ENCODE measurements at places on chromosomes 7 and 10. TPM values are rescaled to one million over a fixed set of nuclear protein-coding genes. Genes with fewer than 3 reads are reported as not detected.

CLDN15 gene
- total RNA-seq: 17.2 TPM

SPDYE11 gene
- not detected for total RNA-seq

DNA sequence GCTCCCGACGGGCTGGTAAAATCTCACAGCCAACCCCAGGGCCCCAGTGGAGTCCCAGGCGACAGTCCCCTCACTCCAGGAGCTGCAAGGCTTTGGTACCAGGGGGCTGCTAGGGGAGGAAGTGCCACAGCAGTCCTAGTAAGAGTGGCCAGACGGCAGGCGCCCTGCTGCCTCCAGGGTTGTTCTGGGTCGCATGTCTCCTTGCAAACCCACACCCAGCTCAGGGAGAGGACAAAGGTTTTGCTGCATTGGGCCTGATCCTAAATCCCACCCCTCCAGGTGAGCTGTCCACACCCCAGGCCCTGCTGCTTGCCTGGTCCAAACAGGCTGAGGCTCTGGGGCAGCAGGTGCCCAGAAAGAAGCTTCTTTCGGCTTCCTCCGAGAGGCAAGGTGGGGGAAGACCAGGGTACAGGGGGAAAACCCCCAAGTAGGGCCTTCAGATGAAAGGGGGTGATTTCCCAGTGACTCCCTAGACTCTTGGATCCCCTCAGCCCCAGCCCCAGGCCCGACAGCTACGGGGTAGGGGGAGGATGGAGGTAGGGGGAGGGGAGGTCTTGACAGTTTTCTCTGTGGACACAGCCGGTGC lies 4.2 kb upstream of the KCP start:
- H3K27ac ChIP-seq: no peak overlapping the region
- peaks cover 37% of the 10 kb centered on the region for H3K27me3 ChIP-seq
- no peak for DNase-seq
- no peaks in the 10 kb centered on the region for H3K36me3 ChIP-seq
- H3K4me1 ChIP-seq: peaks cover 6% of the 10 kb centered on the region

DNA sequence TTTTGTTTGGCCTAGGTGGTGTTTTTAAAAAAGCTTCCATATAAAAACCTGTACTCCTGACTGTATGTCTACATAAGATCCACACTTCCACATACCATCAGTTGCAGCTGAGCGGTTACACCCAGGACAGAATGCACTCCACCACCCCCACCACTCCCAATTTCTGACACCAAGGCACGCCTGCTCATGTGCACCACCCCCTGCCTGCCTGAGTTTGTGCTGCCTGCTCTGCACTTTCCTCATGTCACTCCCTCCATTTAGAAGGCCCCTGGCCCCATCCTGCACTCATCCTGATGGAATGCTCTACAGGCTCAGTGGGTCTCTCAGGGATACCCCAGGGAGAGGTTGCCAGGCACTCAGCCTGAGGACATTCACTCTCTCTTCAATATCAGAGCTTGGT lies 6.5 kb downstream of the VPS41 start:
- no peak for DNase-seq
- H3K27ac ChIP-seq: no peak overlapping the region
- peaks cover 56% of the 10 kb centered on the region for H3K4me1 ChIP-seq
- H3K27me3 ChIP-seq: no peaks in the 10 kb centered on the region
- peaks cover 12% of the 10 kb centered on the region for H3K36me3 ChIP-seq
- no peak overlapping the region for H3K4me3 ChIP-seq

DNA sequence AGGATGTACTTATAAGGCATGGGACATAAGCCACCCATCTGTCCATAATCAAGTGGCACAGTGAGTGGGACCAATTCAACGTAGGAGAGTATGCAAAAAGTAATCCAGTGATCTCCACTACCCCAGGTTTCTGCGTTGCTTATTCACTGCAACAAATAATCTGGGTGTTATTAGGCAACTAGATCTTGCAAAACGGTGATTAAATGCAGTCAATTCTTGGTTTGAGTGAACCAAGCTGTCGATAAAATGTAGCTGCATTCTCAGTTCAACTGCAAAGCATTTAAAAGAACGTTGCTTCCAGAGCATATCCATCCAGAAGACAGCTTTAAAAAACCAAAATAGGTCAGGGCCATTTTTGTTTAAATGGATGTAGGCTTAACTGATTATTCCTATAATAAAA lies 5.0 kb downstream of the LSMEM1 start:
- no peak overlapping the region for H3K27ac ChIP-seq
- DNase-seq: no peak
- no peaks in the 10 kb centered on the region for H3K27me3 ChIP-seq

ADRB1 gene
- total RNA-seq: not detected

GRCh38 chr10:76454506-76455140 lies 1023.2 kb downstream of the LRMDA start:
- no peak overlapping the region for H3K4me3 ChIP-seq
- H3K27ac ChIP-seq: no peak overlapping the region
- DNase-seq: no peak
- H3K4me1 ChIP-seq: no peaks in the 10 kb centered on the region

RBM17 gene
- total RNA-seq: 246 TPM

DNA sequence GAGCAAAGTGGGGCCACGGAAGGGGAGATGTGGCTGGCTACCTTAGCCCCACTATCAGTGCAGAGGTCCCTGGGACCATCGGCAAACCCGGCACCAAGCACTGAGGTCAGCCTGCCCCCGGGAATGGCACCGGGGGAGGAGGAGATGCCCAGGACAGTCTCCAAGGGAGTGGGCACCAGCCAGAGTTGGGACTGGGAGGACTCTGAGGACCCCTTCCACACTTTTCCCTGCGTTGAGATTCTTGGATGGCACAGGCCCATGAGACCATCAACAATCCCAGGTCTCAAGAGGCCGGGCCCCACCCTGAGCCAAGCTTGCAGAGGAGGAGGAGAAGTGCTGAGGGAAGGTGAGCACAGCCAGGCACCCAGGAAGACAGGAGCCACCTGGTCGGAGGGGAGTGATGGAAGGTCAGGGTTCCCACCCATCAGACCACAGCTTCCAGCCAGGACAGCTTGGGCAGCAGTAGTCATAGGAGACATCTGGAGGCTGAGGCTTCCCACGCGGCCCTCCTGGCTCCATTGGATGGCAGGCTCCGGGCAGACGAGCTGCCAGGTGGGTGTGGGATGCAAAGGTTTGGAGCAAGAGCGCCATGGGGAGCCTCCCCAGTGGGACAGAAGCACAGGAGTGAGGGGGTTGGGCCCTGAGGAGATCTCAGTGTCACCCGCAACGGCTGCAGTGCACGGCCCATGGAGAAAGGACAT lies 2.6 kb upstream of the OPN4 start:
- H3K27me3 ChIP-seq: no peaks in the 10 kb centered on the region
- peak; percentile 2 for DNase-seq
- H3K4me3 ChIP-seq: no peak overlapping the region
- H3K4me1 ChIP-seq: no peaks in the 10 kb centered on the region
- no peaks in the 10 kb centered on the region for H3K36me3 ChIP-seq
- no peak overlapping the region for H3K27ac ChIP-seq

GRCh38 chr10:8418631-8419030 lies 364.1 kb downstream of the GATA3 start:
- H3K36me3 ChIP-seq: no peaks in the 10 kb centered on the region
- H3K27ac ChIP-seq: no peak overlapping the region
- DNase-seq: no peak
- no peaks in the 10 kb centered on the region for H3K27me3 ChIP-seq
- H3K4me3 ChIP-seq: no peak overlapping the region

CYP2C18 gene
- total RNA-seq: 0.62 TPM

TSPAN12 gene
- total RNA-seq: not detected

KLLN gene
- total RNA-seq: 0.30 TPM

TAS2R5 gene
- total RNA-seq: 0.75 TPM

KIAA1217 gene
- 0.53 TPM for total RNA-seq

C10orf67 gene
- total RNA-seq: 0.16 TPM

DNA sequence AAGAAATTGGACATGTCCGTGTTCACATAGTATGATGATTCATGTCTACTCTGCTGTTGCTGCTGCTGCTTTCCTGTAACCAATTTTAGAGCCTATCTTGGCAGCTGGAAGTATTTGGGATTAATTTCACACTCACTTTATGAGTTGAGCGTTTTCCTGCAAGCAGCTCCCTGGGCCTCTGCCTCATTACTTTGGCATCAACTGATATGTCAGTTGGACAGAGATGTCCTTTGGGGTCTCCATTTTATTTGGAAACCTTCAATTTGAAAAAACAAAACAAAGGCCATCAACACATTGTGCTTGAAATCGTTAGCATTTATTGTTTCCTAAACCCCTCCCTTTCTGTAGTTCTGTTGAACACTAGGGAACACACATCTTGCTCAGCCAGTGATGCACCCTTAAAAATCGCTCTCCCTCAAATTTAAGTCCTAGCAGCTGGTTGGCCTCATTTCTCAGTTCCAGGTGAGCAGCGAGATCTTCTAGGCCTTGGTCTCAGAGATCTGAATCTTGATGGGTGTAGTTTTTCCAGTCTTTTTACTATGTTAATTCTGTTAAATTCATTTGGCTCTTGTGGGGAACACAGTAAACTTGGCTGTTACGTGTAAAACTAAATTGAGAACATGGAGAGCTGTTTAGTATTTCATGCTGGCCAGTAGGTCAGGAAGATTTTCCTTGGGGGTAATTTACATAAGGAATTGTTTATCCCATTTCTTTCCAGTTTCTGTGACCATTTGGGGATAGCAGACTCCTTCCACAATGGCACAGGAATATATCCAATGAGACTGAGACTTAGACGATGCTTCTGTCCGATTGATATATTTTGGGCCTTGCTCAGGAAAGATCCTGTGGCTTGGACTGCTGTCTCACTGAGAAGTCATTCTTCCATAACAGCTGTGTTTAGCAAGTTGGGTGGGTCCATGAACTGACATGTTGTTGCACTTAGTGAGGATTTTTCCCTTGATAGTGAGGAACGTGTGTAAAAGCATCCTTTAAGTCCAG lies 371.6 kb downstream of the BBS9 start:
- DNase-seq: no peak
- H3K4me1 ChIP-seq: no peaks in the 10 kb centered on the region
- H3K27ac ChIP-seq: no peak overlapping the region

DNA sequence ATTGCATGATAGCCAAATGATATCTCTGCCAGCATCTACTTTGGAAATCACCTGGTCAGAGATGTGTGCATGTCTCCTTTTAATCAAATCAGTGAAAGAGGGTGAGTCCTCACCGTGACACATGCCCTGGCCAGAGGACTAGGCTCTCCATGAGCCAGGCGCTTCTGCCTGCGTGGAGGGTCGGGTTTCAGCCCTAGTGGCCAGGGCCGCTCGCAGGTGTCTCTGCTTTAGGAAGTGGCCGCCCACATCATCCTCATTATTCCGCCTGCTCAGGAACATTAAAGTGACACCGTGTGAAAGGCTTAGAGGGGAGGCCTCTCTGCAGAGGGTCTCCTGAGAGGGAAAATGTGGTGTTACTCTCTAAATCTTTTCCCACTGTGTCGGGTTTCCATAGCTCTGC lies 173.6 kb upstream of the PRKCQ start:
- H3K36me3 ChIP-seq: no peaks in the 10 kb centered on the region
- H3K4me1 ChIP-seq: no peaks in the 10 kb centered on the region
- no peak overlapping the region for H3K27ac ChIP-seq
- H3K4me3 ChIP-seq: no peak overlapping the region
- H3K27me3 ChIP-seq: peaks cover 28% of the 10 kb centered on the region

GRCh38 chr10:69348816-69349541 lies 67.7 kb downstream of the TACR2 start:
- no peaks in the 10 kb centered on the region for H3K27me3 ChIP-seq
- peak overlapping the region; percentile 56 for H3K27ac ChIP-seq
- no peak for DNase-seq
- H3K4me1 ChIP-seq: peaks cover 81% of the 10 kb centered on the region

DNA sequence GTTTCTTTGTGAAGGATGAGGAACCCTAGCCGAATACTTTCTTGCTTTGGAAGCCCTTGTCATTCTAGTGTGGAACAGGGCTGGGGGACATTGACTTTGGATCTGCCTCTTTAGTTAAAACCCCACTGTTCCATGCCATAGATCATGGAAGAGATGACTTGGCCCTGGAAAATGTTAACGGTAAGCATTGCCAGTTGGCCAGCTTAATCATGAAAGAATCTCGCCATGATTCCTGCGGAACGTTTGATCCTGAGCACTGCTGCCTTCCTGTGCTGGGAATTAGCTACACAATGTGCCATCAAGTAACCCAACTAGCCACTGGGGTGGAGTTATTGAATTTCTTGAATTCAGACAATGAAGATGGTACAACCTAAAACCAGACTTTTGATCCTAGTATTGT lies 177.6 kb upstream of the FZD8 start:
- DNase-seq: no peak

- DNase-seq: no peak
- no peak overlapping the region for H3K27ac ChIP-seq
- H3K27me3 ChIP-seq: peaks cover 9% of the 10 kb centered on the region
- peaks cover 4% of the 10 kb centered on the region for H3K4me1 ChIP-seq
- no peaks in the 10 kb centered on the region for H3K36me3 ChIP-seq
- no peak overlapping the region for H3K4me3 ChIP-seq
Observed at GRCh38 chr10:67602268-67602950, 93.6 kb downstream of the CTNNA3 start.

DNA sequence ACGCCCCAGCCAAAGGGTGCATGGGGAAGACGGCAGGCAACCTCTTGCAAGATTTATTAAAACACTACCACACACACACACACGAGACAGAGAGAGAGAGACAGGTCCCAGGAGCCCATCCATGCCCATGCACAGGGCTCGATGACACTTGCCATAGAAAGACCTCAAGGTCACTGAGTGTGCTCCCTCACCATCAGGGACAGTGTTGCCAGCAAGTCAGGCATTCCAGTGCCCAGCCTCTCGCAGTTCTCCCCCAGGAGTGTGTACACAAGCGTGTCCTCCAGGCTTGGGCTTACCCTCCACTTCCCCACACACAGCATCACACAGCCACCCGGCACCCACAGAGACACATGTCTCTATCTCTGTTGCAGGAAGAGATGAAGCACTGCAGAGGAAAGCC lies 46.8 kb upstream of the SLF2 start:
- peaks cover 31% of the 10 kb centered on the region for H3K27me3 ChIP-seq
- H3K36me3 ChIP-seq: no peaks in the 10 kb centered on the region
- peaks cover 4% of the 10 kb centered on the region for H3K4me1 ChIP-seq
- no peak for DNase-seq
- H3K27ac ChIP-seq: no peak overlapping the region

- H3K36me3 ChIP-seq: no peaks in the 10 kb centered on the region
- no peak for DNase-seq
- H3K4me1 ChIP-seq: no peaks in the 10 kb centered on the region
- H3K27ac ChIP-seq: no peak overlapping the region
Observed at GRCh38 chr7:95614442-95614940, 18.2 kb upstream of the PDK4 start.

- peak overlapping the region; percentile 92 for H3K4me3 ChIP-seq
- H3K36me3 ChIP-seq: peaks cover 60% of the 10 kb centered on the region
- peaks cover 76% of the 10 kb centered on the region for H3K4me1 ChIP-seq
- H3K27me3 ChIP-seq: no peaks in the 10 kb centered on the region
Observed at GRCh38 chr10:71769279-71769823, 4.0 kb downstream of the VSIR start.

MRLN gene
- total RNA-seq: not detected

PRSS1 gene
- total RNA-seq: not detected

- H3K27me3 ChIP-seq: no peaks in the 10 kb centered on the region
- H3K4me3 ChIP-seq: no peak overlapping the region
- peaks cover 18% of the 10 kb centered on the region for H3K4me1 ChIP-seq
- no peak for DNase-seq
- no peak overlapping the region for H3K27ac ChIP-seq
Observed at GRCh38 chr10:11135709-11136108, 118.0 kb downstream of the CELF2 start.

All from activated CD4-positive, alpha-beta T cell treated with anti-CD3 and anti-CD28 coated beads for 36 hours (primary cell).